ENCODE measurements at places on chromosomes 1 and 21.

DNA sequence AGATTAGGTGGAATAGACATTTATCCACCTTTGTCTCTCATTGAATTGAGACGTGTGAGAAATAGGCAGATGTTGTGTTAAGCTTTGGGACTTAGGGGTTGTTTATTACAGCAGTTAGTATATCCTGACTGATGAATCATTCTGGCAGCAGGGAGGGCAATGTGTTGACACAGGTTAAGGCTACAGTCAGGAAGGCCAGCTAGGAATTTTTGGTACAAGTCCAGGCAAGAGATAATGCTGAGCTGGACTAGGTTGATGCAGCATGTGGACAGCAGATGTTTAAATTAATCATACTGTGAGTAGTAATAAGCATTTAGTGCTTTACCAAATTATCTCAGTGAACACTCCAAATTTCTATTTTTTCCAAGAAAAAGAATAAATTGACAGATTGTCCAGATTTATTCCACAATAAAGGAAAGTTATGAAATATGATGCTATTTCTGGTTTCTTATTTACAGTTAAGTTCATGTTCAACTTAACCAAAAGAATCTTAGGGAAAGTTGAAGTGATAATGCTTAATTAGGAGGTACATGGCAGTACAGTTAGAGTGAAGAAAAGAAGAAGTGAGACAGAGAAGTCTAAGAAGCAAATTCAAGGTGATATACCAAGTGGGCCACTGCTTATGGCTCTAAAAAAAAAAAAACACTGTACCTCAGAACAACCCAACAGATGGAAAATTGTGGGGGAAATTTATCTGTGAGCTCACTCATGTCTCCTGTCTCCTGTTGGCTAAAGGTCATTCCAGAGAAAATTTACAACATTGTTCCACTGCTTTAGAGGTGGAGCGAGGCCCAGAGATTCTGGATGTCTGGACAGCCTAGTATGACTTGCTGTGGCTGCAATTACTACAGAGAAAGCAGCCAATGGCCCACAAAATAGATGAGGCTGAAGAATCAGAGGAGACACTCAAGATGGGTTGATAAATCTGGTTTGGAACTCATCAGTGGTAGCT lies 102.7 kb upstream of the C21orf91 start:
- DNase-seq: no peak

GRCh38 chr1:36542962-36543515 lies 60.3 kb upstream of the CSF3R start:
- DNase-seq: no peak

DNA sequence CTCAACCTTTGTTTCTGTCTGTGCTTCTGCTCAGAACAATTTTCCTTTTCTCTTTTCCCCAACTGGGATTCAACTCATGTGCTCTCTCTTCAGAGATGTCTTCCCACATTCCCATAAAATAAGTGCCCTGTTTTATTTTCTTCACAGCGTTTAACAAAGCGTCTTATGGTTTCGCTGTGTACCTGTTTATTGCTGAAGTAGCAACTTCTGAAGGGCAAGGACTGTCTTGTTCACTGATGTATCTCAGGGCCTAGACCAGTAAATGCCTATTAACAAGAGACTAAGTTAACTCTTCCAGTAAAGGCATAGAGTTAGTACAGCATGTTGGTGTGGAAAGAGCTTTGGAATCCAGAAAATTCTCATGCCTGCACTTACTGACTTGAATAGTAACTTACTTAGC lies 42.9 kb upstream of the MPZL1 start:
- no peak for DNase-seq

- DNase-seq: no peak
Observed at GRCh38 chr1:173332026-173332425, 124.9 kb upstream of the TNFSF4 start.

- no peak for DNase-seq
Observed at GRCh38 chr1:21909286-21909759, 27.8 kb downstream of the HSPG2 start.

DNA sequence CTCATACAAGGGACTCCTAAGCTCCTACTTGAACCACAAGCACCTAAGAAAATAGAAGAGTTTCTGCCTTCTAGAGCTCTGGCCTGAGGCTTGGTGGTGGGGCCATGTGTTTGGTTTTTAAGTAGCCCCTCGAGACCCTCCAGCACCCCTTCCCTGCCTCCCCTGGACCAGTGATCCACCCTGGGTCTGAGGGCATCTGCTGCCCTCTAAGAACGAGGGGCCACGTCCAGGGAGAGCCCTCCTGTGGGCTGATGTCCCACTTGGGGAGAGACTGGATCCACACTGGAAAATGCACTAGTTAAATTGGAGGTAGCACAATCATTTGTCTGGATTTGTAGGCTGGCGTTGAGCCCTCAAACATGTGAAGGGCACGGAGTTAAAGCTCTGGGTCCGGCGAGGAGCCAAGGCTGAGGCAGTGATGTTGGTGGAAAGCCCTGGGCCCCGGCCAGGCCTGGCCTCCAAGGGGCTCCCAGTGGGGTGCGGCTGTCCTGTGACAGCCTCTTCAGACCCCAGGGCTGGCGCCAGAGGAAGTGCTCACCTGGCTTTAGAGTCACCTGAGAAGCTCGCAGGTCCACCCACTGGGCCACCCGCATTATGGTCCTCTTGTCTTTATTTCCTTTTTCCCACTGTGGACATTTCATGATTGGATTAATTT lies 65.2 kb downstream of the SLC37A1 start:
- no peak for DNase-seq
